Fibroblast of skin of scalp (primary cell): ENCODE measurements at places on chromosomes 2 and 18.
A peak's percentile ranks its signal among the peaks of the same experiment; 100 is the strongest.

DNA sequence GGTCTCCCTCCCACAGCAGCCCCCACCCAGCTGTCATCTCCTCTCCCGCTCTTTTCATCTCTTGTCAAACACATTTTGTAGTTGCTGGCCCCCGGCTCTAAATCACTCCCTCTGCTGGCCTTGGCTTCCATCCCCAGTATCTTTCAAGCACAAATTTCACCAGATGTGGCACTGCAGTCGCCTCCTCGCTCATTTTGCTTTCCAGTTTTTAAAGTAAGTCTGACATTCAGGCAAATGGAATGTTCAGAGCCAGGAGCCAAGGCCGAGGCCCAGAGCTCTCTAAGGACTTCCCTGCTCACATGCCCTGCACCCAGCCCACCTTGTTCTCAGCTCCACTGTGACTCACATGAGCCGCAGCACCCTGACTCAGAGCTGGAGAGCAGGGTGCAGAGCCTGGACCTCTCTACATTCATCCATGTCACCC is 158.4 kb downstream of the GALNT14 start:
- DNase-seq, result peak; percentile 82

DNA sequence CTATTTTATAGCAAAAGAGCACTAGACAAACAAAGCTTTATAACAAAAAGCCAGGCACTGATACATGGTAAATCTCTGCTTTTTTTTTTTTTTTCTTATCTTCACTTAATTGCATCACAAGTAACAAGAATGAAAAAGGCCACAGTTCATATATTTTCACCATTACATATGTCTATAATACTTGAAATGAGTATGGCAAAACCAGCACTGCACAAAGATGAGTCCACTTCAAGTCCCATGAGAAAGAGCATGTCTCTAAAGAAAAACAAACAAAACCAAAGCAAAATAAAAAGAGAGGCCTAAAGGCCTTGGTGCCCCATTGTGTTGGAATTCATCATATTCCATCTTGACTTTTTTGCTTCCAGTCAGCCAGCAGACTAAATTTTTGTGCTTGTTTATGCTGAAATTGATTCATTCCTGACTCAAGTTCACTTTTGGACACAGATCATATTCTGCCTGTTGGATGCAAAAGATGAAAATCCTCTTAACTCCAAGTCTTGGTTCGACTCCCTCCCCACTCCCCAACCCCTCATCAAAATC is 264.9 kb upstream of the CCDC68 start:
- DNase-seq, result peak; percentile 89

- peak; percentile 1 for DNase-seq
Observed at GRCh38 chr2:178628605-178629004, 148.3 kb downstream of the PLEKHA3 start.

DNA sequence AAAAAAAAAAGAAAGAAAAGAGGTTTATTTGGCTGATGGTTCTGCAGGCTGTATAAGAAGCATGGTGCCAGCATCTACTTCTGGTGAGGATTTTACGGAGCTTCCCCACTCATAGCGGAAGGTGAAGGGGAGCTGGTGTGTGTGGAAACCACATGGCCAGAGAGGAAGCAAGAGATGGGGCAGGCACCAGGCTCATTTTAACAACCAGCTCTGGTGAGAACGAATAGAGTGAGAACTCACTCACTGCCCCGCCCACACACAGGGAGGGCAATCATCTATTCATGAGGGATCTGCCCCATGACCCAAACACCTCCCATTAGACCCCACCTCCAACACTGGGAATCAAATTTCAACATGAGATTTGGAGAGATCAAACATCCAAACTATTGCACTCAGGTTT is 68.5 kb downstream of the MOGAT1 start:
- DNase-seq, result no peak

GRCh38 chr2:104577143-104577542 is 276.8 kb upstream of the POU3F3 start:
- no peak for DNase-seq

GRCh38 chr2:160538115-160538514 is 44.5 kb upstream of the RBMS1 start:
- DNase-seq, result no peak
